Esophagus muscularis mucosa (tissue), 4 donors: ENCODE measurements at places on chromosomes 2 and 18.

DNA sequence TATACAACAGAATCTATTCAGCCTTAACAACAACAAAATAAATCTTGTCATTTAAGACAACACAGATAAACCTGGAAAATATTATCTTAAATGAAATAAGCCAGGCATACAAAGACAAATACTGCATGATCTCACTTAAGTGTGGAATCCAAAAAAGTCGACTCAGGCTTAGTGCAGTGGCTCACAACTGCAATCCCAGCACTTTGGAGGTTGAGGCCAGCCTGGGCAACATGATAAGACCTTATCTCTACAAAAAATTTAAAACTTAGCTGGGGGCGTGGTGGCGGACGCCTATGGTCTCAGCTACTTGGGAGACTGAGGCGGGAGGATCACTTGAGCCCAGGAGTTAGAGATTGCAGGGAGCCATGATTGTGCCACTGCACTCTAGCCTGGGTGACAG, 75.2 kb upstream of the RNU4ATAC start:
- H3K4me1 ChIP-seq, result peaks cover 24% of the 10 kb centered on the region
- DNase-seq, result no peak
- H3K27me3 ChIP-seq, result no peaks in the 10 kb centered on the region
- no peak overlapping the region for H3K27ac ChIP-seq
- H3K4me3 ChIP-seq, result no peak overlapping the region
- peaks cover 3% of the 10 kb centered on the region for H3K36me3 ChIP-seq

DNA sequence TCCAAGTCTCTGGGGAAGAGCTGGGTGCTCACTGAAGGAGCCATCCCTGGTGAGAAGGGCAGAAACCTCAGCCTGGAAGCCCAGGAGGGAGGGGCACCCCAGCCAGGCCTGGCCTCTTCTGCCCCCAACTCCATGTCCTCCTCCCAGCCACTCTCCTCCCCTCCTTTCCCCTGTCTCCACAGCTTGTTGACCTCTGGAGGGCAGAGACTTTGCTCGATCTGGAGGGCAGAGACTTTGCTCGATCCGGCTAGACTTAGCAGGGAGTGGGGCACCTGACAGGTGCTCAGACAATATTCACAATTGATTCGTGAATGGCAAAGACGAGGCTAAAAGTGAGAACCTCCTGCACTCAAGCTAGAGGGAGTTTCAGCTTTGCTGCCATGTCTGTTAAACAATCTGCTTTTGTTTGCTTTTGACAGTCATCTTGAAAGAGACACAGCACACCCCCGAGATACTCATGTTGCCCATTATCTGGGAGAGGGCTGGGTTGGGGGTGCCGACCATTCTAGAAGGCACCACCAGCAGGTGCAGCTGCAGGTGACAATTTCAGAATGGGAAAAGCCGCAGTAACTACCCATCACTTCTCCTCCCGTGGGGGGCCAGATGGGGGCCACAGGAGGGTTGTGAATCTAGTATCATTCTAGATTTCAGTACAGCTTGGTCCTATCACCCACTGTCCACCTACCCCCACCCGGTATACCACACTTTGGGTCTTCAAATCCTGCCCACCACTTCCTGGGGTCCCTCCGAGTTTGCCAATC, 54.8 kb downstream of the DNMT3A start:
- no peaks in the 10 kb centered on the region for H3K27me3 ChIP-seq
- H3K4me1 ChIP-seq, result peaks cover 36% of the 10 kb centered on the region
- no peak overlapping the region for H3K4me3 ChIP-seq

DNA sequence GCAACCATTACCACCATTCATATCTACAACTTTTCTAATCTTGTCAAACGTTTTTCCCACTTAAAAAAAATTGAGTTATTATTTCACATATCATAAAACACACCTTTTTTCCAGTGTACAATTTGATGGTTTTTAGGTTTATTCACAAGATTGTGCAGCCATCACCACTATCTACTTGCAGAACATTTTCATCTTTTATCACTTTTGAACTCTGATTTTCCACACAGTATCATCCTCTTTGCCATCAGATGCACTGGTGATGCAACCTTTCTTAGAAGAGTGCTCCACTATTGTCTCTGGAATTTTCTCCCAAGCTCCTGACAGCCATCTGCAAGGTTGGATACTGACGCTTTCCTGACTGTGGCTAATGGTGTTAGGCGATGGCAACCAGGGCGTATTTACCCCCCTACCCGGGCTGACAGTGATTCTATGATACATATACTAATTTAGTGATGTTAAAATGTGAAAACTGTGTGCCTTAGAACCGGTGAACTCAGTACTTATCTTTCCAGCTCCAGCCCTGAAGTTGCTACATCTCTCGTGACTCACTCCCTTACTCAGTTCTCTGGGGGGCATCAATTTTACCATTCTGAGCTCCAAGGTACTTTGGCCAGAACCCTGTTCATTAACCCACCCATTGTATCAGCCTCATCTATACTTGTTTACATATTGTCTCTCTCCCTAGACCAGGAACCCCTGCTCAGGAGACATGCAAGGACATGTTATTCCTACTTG, 105.4 kb upstream of the SPRED2 start:
- H3K4me3 ChIP-seq, result no peak overlapping the region
- DNase-seq, result no peak
- no peak overlapping the region for H3K27ac ChIP-seq
- H3K27me3 ChIP-seq, result no peaks in the 10 kb centered on the region
- H3K4me1 ChIP-seq, result no peaks in the 10 kb centered on the region

- no peak for DNase-seq
- H3K27ac ChIP-seq, result no peak overlapping the region
These were observed 383.4 kb downstream of the PLCL1 start for GRCh38 chr2:198187841-198188240.

DNA sequence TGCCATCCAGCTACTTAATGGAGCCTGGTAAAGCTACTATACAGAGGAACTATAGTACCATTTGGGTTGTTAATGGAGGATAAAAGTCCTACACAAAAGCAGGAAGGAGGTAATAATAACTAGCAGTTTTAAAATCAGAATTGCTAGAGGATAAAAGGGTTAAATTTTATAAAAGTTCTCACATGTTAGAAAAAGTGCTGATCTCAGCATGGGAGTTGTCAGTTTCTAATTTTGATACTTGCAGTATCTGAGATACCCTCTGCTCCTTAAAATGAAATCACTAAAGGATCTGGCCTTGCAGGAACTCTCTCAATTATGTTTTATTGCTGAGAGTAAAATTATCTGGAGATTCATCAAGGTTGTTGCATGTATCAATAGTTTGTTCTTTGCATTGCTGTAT, 272.2 kb upstream of the GYPC start:
- no peaks in the 10 kb centered on the region for H3K4me1 ChIP-seq
- H3K27ac ChIP-seq, result no peak overlapping the region
- no peaks in the 10 kb centered on the region for H3K27me3 ChIP-seq
- H3K36me3 ChIP-seq, result no peaks in the 10 kb centered on the region

DNA sequence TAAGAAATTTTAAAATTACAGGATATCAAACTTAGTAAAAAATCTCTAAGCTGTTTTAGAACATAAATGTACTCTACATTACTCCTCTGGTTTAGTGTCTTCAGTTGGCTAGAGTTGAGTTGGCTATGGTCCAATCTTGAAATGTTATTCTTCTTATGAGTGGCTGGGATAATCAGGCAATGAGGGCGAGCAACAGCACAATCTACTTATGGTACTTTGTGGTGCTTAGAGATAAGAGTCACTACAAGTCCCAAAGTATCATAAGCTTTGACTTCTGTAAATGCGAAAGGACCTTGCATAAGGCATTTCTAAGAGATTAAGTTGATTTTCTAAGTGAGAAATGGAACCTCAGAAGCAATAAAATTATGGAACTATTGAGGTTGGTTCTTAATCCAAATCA, 361.7 kb downstream of the GPD2 start:
- H3K36me3 ChIP-seq, result no peaks in the 10 kb centered on the region
- no peak overlapping the region for H3K4me3 ChIP-seq
- H3K27ac ChIP-seq, result no peak overlapping the region
- no peaks in the 10 kb centered on the region for H3K4me1 ChIP-seq
- no peak for DNase-seq

- peaks cover 25% of the 10 kb centered on the region for H3K4me1 ChIP-seq
- H3K36me3 ChIP-seq, result peaks cover 17% of the 10 kb centered on the region
- DNase-seq, result no peak
- no peaks in the 10 kb centered on the region for H3K27me3 ChIP-seq
These were observed 174.9 kb downstream of the SEPTIN10 start for GRCh38 chr2:109438773-109439389.

DNA sequence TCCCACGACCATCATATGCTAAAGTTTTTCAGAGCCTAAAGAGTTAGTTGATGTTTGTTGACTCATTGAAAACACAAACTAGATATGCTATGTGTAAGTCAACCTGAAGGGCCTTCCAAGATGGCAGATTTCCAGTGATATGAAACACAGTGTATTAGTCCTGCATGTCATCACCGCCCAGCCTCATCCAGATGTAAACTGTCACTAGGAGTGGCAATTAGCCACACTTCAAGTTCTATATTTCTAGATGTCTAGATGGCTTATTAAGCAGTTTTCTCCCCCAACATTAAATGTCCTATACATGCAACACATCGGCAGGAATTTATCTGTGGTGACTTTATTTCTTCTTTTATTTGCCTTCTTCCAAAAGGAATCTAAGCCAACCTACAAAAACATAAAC, 444.1 kb upstream of the SMIM21 start:
- DNase-seq, result no peak
- no peaks in the 10 kb centered on the region for H3K36me3 ChIP-seq
- H3K27ac ChIP-seq, result no peak overlapping the region
- H3K4me1 ChIP-seq, result peaks cover 51% of the 10 kb centered on the region
- no peaks in the 10 kb centered on the region for H3K27me3 ChIP-seq

- H3K4me1 ChIP-seq, result peaks cover 7% of the 10 kb centered on the region
- DNase-seq, result no peak
These were observed 201.9 kb upstream of the APCDD1 start for GRCh38 chr18:10252494-10252893.

GRCh38 chr2:148338541-148338940, 306.0 kb upstream of the EPC2 start:
- no peak for DNase-seq
- no peak overlapping the region for H3K27ac ChIP-seq
- H3K36me3 ChIP-seq, result peaks cover 18% of the 10 kb centered on the region

DNA sequence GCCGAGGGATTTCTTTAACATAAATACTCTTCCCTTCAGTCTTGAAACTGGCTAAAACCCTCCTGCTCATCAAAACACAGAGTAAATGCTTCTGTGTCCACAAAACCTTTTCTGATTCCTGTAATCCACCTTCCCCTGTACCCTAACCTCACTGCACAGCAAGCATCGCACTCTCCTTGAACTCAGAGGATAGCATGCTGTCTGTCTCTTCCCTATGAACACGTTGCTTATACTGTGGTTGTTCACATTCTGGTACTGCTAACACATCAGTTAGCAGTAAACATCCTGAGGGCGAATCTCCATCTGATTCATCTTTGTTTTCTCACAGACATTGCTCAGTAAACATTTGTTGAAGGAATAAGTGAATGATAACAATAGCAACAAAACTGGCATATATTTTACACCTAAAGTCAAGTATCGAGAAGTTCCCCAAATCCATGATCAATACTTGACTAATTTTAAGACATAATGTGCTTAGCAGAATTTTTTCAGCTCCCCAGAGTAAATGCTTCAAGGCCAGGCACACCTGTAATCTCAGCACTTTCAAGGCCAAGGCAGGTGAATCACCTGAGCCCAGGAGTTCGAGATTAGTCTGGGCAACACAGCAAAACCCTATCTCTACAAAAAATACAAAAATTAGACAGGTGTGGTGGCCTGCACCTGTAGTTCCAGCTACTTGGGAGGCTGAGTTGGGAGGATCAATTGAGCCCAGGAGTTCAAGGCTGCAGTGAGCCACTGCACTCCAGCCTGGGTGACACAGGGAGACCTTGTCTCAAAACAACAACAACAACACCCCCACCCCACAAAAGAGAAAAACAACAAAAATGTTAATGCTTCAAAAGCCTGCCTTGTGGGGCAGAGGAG, 45.6 kb upstream of the LPIN2 start:
- H3K27ac ChIP-seq, result peak overlapping the region; percentile 42
- H3K27me3 ChIP-seq, result no peaks in the 10 kb centered on the region
- H3K4me1 ChIP-seq, result peaks cover 10% of the 10 kb centered on the region
- H3K36me3 ChIP-seq, result no peaks in the 10 kb centered on the region
- H3K4me3 ChIP-seq, result no peak overlapping the region

GRCh38 chr18:47985866-47986265, 55.4 kb upstream of the SMAD2 start:
- H3K27ac ChIP-seq, result no peak overlapping the region
- no peaks in the 10 kb centered on the region for H3K4me1 ChIP-seq
- no peaks in the 10 kb centered on the region for H3K27me3 ChIP-seq

GRCh38 chr18:46917803-46918600, 600 bp downstream of the KATNAL2 start:
- no peaks in the 10 kb centered on the region for H3K36me3 ChIP-seq
- no peak for DNase-seq
- H3K27me3 ChIP-seq, result no peaks in the 10 kb centered on the region
- peak overlapping the region; percentile 94 for H3K27ac ChIP-seq
- peak overlapping the region; percentile 91 for H3K4me3 ChIP-seq
- H3K4me1 ChIP-seq, result peaks cover 32% of the 10 kb centered on the region

GRCh38 chr2:212914392-212914791, 237.0 kb downstream of the IKZF2 start:
- no peak overlapping the region for H3K4me3 ChIP-seq
- no peak overlapping the region for H3K27ac ChIP-seq
- H3K36me3 ChIP-seq, result no peaks in the 10 kb centered on the region
- DNase-seq, result no peak
- no peaks in the 10 kb centered on the region for H3K27me3 ChIP-seq
- no peaks in the 10 kb centered on the region for H3K4me1 ChIP-seq

- H3K27me3 ChIP-seq, result no peaks in the 10 kb centered on the region
- H3K36me3 ChIP-seq, result no peaks in the 10 kb centered on the region
- no peak for DNase-seq
- no peak overlapping the region for H3K27ac ChIP-seq
These were observed 963.6 kb downstream of the BCL11A start for GRCh38 chr2:59589881-59590280.

- H3K27ac ChIP-seq, result peak overlapping the region; percentile 43
- H3K4me3 ChIP-seq, result peak overlapping the region; percentile 0
- DNase-seq, result no peak
- no peaks in the 10 kb centered on the region for H3K27me3 ChIP-seq
- peaks cover 54% of the 10 kb centered on the region for H3K4me1 ChIP-seq
These were observed 8.9 kb downstream of the MAPRE2 start for GRCh38 chr18:35050028-35050546.

GRCh38 chr2:230930149-230930780, 5.2 kb upstream of the GPR55 start:
- H3K27ac ChIP-seq, result no peak overlapping the region
- DNase-seq, result no peak
- no peaks in the 10 kb centered on the region for H3K27me3 ChIP-seq
- H3K36me3 ChIP-seq, result no peaks in the 10 kb centered on the region
- H3K4me1 ChIP-seq, result peaks cover 11% of the 10 kb centered on the region

- H3K27me3 ChIP-seq, result no peaks in the 10 kb centered on the region
- no peak for DNase-seq
- no peaks in the 10 kb centered on the region for H3K36me3 ChIP-seq
- H3K4me1 ChIP-seq, result peaks cover 18% of the 10 kb centered on the region
- no peak overlapping the region for H3K27ac ChIP-seq
These were observed 13.3 kb downstream of the PRKCE start for GRCh38 chr2:45664635-45665261.

DNA sequence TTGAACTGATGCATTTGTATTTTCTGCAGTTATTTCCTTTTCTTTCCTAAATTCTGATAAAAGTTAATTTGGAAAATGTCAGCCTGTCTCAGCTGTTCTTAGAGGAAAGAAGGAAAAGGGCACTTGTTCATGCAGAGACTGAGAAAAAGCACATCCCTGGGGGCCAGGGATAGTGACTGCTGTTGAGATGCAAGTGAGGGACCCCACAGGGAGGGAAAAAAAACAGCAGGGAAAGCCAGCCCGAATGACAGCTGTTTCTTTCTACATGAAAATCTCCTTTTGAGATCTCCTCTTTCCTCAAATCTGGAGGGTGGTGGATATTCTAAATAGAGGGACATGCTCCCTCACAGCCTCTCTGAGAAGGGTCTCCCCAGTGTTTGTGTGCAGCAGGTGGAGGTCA, 14.0 kb upstream of the MTA3 start:
- no peaks in the 10 kb centered on the region for H3K4me1 ChIP-seq
- H3K36me3 ChIP-seq, result no peaks in the 10 kb centered on the region
- no peak overlapping the region for H3K4me3 ChIP-seq
- no peak overlapping the region for H3K27ac ChIP-seq
- no peaks in the 10 kb centered on the region for H3K27me3 ChIP-seq
